ENCODE measurements at places on chromosomes 4 and X.

GRCh38 chrX:12052109-12052508, 86.2 kb upstream of the FRMPD4 start:
- no peak for DNase-seq

DNA sequence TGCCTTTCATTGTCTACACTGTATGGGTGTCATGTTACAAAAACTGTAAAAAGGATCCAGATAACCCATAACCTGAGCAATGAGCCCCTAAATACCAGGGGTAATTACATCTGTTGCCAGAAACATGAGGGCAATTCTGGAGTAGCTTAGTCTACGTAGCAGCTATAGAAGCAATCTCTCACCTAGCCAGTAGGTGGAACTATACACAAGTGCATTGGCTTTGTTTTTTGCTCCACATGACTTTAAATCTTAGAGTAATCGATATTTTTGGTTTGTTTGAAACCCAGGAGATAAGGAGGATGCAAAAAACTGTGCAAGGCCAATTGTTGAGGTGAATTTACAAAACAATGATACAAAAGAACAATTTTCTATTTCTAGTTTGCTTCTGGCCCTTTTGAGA, 57.5 kb downstream of the GPR82 start:
- DNase-seq, result no peak

GRCh38 chrX:19571711-19572110, 56.4 kb upstream of the MAP3K15 start:
- DNase-seq, result no peak

DNA sequence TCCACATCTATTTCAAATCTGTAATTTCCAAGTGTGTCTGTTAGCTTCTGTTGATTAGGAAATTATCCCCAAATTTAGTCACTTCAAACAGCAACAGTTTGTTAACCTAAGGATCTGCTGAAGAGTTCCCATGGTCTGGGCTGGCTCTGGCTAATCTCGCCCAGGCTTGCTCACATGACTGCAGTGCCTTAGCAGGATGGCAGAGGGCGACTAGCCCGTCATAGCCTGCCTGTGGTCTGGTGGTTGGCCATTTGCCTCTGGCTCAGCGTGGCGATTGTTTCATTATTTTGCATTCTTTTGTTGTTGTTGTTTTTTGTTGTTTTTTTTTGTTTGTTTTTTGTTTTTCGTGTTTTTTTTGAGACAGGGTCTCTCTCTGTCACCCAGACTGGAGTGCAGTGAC, 264.0 kb downstream of the TRIML1 start:
- DNase-seq, result no peak

GRCh38 chrX:3144651-3145050, 103.4 kb downstream of the ARSF start:
- no peak for DNase-seq

- DNase-seq, result no peak
These were observed 175.3 kb upstream of the RAI2 start for GRCh38 chrX:18036394-18036793.

DNA sequence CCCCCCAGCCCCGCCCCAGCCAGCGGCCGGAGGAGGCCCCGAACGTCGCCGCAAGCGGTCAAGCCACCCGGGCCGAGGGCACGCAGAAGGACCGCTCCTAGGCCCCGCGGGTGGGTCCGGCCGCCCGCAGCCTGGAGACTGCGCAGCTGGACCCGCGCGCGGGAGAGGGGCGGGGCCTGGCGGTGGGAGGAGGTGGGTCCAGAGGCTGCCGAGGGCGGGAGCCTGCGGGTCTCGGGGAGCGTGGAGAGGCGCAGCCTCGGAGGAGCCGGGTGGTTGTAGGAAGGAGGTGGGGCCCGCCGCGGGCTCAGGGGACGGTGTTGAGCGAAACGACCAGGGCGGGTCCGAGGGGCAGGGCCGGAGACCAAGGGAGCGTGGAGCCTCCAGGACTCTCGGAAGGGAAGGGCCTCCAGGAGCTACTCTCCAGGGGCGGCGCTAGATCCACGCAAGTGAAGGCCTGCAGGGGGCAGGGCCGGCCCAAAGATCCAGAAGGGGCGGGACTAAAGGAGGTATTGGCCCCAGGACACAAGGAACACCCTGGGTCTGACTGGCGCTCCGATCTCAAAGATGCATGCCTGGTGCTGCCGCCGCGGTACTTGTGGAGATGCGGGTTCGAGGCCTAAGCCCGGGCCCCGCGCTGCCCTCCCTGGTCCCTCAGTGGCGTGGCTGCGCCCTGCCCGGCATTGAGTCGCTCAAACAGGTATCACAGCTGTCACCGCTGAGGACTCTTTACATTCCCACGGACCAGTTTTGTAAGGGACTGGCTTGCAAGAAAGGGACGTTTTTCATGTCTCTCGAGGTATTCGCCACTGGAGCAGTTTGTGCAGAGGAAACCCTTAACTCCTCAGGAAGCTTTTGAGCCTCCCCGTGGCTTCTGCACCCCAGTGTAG, 5.9 kb downstream of the TIMM17B start:
- no peak for DNase-seq

- peak; percentile 68 for DNase-seq
These were observed 11.2 kb upstream of the CCNQ start for GRCh38 chrX:153609917-153610835.

DNA sequence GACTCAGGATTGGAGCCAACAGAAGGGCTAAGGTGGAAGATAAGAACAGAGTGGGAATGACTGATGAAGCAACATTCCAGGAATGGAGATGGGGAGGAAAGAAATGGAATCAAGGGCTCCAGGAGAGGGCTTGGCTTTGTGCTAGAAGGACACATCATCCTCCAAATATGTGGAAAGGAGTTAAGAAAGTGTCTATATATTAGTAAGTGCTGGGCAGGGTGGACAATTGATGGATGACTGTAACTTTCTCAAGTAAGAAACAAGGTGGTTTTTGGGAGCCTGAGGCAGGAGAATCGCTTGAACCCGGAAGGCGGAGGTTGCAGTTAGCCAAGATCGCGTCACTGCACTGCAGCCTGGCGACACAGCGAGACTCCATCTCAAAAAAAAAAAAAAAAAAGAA, 71.6 kb upstream of the NFKB1 start:
- DNase-seq, result no peak

- no peak for DNase-seq
These were observed 98.0 kb downstream of the TRAPPC11 start for GRCh38 chr4:183757060-183757459.

- no peak for DNase-seq
These were observed 18.4 kb downstream of the SLC38A5 start for GRCh38 chrX:48451708-48452107.

GRCh38 chrX:5807181-5807580, 421.5 kb downstream of the NLGN4X start:
- DNase-seq, result no peak

DNA sequence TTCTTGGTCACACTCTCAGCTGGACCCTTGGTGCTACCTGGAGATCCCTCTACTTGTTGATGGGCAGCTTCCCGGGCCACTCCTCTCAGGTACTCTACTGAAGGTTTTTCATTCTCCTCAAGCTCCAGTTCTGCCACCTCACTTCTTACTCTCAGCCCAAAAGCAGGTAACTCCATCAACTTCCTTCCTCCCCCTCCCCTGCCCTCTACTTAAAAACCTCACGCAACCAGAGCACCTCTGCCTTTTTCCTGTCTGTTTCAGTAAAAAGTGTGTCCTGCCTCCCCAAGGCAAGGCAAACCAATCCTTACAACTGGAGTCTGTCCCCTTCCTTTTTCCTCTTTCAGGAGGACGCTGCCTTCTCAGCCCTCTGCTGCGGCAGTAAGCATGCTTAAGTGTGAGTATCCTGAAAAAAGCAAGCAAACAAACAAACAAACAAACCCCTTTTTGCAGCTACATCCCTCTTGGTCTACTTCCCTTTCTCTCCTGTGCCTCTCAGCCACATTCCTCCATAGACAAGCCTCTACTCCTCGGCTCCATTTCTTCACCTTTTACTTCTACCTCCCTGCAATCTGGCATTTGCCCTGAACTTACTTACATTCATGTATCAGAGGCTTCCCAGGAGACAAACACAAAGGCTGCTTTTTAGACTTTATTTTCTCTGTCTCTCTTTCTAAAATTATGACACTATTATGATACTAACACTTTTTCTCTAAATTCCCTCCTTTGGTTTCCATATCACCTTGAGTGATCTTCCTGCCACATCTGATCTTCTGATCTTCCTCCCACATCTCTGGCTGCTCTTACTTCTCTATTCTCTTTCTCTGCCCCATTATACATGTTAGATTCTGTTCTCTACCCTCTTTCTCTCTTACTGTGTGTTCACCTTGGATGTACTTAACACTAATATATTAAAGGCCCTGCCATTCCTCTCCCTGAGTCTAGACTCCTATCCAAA, 5.4 kb downstream of the ALPK1 start:
- no peak for DNase-seq

DNA sequence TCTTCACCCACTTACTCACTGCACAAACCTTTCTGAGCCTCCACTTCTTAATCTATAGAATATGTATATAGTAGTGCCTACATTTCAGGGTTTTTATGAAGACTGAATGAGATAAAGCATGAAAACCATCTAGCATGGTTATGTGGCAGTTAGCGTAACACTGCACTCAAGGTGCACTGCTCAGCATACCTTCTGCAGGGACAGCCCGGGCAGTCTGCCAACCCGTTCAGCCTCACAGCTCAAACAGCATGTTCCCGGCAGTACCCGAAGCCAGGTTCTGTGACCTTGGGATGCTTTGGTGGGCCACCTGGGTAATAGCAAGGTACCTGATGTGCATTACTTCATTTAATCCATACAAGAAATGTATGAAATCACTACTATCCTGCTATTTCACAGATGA, 81.4 kb downstream of the DOCK11 start:
- DNase-seq, result no peak

GRCh38 chr4:26175006-26175786, 145.6 kb upstream of the RBPJ start:
- DNase-seq, result no peak

GRCh38 chrX:68894513-68895340, 65.9 kb downstream of the EFNB1 start:
- no peak for DNase-seq

GRCh38 chr4:17072483-17072882, 174.0 kb upstream of the LDB2 start:
- DNase-seq, result no peak

- no peak for DNase-seq
These were observed 67.1 kb upstream of the ENPP6 start for GRCh38 chr4:184284742-184285141.

- DNase-seq, result no peak
These were observed 2.6 kb upstream of the SEPTIN6 start for GRCh38 chrX:119695535-119696050.

DNA sequence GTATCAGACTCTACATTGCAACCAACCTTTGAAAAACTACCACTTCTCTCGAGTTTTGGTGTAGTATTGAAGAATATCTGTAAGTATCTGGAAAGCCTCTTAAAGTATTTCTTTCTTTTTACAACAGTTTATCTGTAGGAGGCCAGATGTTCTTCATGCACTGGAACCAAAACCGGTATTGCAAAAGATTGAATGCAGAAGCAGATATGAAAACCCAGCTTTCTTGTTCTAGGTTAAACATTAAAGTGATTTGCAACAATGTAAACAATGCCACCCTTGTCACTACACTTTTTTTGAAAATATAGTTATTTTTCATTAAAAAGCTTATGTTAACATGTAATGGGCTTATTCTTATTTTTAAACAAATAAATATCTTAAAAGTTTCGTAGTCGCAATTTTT, 27.2 kb downstream of the PLS3 start:
- no peak for DNase-seq

- no peak for DNase-seq
These were observed 9.4 kb downstream of the GPRIN3 start for GRCh38 chr4:89298155-89298554.

GRCh38 chr4:51830156-51830720, 12.7 kb upstream of the DCUN1D4 start:
- DNase-seq, result no peak

DNA sequence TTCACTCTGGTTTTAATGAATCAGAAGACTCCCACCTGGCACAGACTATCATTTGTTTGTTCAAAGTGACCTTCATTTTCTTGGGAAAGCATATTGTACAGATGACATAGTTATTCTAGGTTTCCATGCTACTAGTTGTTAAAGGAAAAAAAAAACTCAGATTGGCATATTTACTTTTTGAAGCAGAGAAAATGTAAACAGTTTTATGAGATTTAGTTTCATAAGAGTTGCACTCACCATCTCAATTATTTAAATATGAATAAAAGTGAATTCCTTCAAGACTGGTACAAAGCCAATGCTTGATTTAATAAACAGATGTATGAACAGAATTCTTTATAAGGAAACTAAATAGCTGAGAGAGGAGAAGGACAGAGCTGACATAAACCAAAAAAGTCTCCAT, 280.3 kb upstream of the UGT8 start:
- DNase-seq, result no peak

DNA sequence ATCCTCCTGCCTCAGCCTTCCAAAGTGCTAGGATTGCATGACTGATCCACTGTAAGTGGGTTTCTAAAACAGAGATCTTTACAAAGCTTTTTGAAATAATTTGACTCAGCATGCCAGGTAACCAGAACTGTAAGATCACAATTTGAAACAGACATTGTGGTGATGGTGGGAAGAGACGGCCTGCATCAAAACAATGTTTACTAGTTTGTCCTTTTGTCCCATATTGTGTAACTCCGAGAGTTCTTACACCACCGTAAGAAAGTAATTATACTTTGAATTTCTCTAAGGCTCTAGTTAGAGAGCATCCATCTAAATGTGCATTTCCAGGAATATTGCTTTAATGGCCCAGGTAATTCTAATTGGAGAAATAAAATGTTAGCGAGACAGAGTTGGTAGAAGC, 594 bp upstream of the ARHGAP24 start:
- DNase-seq, result no peak

All from activated naive CD8-positive, alpha-beta T cell treated with anti-CD3 and anti-CD28 coated beads, Interleukin-2, amount 50 U/mL, for 16 hours (primary cell).